ENCODE measurements at places on chromosomes 2 and 18.

GRCh38 chr2:133948610-133949290, 305.1 kb upstream of the MGAT5 start:
- no peak for DNase-seq

DNA sequence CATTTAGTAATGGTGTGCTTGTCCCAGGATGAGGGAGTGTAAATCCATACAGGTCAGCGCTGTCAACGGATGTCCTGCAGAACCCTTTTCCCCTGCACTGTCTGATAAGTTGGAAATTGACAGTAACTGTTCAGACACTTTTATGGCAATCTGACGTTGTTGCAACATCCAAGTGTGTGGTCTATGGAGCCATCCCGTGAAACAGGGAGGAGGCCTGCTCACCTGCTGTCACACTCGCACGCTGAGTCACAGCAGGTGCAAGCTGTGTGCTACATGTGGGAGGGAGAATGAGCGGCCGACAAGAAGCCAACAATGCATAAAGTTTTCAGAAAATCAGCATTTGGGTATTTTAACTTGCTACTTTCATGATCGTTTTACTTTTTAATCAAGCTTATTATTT, 43.7 kb upstream of the RMDN2 start:
- no peak for DNase-seq

DNA sequence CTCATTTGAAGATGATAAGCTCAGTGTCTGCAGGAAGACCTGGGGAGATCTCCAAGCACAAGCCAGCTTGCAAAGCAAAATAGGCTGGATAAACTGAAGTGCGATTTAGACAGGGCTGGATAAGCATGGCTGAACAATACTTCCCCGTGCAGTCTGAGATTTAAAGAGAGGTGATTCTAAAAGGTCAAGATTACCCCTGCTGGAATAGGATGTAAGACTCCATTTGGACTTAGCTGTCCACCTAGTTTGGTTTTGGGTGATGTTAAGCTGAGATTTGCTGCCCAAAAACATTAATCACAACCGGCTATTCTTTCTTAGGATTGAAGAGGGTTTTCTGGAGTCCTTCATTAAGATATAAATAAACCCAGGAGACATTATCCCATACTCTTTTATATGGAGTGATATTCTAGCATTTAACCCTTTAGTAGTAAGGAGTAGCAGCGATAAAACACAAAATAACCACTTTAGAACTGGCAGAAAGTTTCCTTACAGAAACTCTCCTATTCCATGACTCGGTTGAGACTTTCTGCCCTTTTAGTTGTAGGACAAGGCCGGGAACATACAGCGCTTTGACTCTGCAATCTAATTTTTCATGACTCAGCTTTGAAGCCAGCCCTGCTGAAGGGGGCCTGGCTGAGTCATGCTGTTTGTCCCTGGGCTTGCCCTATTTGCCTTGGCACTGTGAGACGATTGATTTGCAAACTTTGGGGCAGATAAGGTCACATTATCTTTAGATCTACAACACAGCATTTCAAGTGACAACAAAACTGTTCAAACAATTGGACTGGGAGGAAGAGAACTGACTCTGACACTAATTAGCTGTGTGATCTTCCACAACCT, 238.2 kb downstream of the GCA start:
- no peak for DNase-seq

GRCh38 chr2:179098080-179098689, 48.2 kb upstream of the CCDC141 start:
- DNase-seq, result no peak

- DNase-seq, result no peak
These were observed 24.9 kb upstream of the EPC2 start for GRCh38 chr2:148619560-148620195.

DNA sequence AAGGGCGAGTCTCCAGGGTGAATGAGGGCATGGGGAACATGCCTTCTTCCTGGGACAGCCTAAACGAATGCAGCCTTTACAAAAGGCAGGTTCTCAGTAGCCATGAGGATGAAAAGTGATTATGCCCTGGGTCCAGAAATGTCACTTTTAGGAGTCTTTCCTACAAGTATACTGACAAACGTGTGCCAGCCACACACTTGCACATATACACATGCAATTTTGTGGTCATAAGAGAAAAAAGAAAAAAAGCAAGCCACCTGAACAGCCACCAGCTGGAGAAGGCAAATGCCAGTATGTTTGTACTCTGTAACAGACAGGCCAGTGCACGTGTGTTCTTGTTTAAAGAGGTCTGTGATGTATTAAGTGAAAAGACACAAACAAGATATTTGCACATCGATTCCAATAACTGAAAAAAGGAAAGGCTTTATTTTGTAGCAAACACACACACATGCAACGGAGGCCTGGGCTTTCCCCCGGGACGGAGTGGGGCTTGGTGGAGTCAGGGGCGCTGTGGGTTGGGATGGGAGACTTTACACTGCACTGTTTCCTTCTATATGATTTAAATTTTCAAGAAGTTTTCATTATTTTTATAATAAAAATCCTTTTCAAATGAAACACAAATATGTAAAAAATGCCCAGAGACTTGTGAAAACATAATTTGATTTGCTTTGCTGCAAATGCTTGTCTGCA, 108.4 kb downstream of the FAM210A start:
- no peak for DNase-seq

DNA sequence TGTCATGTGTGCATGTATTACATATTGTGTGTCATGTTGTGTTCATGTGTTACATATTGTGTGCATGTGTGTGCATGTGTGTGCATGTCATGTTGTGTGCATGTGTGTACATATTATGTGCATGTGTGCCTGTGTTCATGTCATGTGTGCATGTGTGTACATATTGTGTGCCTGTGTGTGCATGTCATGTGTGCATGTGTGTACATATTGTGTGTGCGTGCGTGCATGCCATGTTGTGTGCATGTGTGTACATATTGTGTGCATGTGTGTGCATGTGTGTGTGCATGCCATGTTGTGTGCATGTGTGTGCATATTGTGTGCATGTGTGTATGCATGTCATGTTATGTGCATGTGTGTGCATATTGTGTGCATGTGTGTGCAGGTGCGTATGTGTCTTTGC, 267.1 kb downstream of the EIPR1 start:
- DNase-seq, result no peak

GRCh38 chr2:199739413-199740110, 111.4 kb downstream of the FTCDNL1 start:
- DNase-seq, result peak; percentile 81

GRCh38 chr2:172056293-172056692, 29.0 kb upstream of the DLX1 start:
- DNase-seq, result no peak
